ENCODE measurements at places on chromosomes 1 and 21.

GRCh38 chr21:39954570-39954969 lies 87.3 kb downstream of the PCP4 start:
- DNase-seq = no peak

GRCh38 chr1:210001751-210002150 lies 63.7 kb downstream of the SYT14 start:
- no peak for DNase-seq

DNA sequence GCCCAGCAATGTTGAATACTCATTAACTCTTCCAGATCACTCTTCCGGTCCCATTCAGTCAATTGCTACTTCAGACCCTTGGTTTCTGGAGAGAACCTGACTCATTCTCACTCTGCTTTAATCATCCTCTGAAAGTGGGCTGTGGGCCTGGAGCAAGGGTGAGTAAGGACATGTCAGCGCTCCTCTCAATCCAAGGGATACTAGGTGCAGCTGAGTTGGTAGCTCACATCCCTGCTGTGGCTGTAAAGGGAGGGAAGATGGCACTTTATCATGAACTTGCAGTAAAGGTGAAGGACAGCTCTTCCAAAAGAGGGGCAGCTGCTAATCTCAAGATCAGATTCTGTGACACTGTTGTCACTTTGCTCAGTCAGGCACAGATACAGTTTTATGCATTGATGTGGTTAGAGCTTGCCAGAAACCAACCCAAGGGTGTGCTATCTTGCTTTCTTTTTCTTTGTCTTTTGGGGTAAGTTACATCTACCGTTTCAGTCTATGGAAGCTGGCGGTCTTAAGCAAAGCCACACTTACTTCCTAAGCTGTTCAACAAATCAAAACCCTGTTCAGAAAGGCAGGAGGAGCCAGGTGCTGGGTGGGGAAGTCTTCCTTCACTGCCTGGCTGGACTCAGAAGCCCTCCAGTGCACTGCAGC lies 26.5 kb upstream of the NTPCR start:
- DNase-seq = peak; percentile 53

- no peak for DNase-seq
Observed at GRCh38 chr1:158691907-158692306, 5.4 kb upstream of the SPTA1 start.

DNA sequence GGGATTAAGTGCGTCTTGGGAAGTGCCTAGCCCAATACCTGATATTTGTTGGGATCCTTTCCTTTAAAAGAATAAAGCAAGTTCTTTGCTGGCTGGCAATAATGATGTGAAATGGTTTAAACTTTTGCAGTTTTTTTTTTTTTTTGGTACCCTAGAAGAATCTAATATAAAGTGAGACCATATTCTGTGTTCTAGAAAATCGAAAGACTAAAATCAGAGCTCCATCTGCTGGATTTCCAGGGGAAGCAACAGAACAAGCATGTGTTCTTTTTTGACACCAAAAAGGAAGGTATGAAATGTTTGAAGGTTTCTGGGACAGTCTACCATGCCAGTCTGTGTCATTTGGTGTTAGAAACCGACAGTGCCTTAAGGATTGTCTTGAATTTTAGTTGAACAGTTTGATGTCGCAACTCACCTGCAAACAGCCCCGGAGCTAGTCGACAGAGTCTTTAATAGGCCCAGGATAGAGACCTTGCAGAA lies 6.4 kb downstream of the UTP11 start:
- no peak for DNase-seq

DNA sequence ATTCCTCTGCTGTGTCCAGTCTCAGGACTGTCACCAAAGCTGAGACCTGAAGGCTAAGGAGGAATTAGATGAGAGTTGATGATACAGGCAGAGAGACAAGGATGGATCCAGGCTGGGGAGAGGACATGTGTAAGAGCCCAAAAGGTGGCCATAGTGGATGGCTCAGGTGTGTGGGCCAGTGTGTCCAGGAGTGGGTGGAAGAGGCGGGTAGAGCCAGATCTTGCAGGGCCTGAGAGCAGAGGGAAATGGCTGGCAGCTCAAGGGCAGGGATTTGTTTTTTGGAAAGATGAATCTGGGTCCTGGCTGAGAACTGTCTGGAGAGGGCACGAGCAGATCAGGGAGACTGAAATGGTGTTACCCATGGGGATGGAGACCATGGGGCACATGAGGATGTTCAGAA lies 38.1 kb downstream of the AZIN2 start:
- peak; percentile 15 for DNase-seq

DNA sequence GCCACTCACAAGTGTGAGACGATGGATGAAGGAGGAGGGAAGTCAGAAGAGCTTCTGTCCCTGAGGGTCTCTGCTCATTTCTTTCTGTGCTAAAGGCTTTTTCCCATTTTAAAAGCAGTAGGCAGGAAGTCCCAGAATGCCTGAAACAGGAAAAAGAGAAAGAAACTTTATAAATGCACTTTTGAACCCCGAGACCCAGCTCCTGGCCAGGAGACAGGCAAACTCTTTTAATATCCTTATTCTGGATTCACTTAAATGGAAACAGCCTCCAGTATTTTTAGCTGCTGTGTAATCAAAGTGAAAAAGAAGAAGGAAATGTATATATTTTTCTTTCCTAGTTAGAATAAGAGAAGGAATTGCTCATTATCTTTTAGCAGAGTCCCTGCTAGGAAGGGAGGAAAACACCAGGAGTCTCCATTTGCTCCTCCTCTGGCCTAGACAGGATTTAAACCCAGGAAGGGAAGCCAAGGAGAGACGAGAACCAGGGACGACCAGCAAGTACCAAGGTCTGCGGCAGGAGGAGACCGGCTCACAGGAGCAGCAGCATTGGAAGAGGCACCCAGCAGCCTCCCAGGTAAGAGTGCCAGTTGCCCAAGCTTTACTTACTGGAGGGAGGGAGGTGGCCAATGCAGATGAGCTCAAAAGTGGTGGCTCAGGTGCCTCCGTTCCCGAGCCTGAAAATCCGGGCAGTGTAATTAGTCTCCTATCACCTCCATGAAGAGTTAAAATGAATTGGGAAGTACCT lies at the start of gene TNN:
TSS of gene TNN (plus strand) at position 472 of the 745 bp plus-strand sequence. CDS start 9,586 bp downstream, outside the sequence.
- DNase-seq = no peak

DNA sequence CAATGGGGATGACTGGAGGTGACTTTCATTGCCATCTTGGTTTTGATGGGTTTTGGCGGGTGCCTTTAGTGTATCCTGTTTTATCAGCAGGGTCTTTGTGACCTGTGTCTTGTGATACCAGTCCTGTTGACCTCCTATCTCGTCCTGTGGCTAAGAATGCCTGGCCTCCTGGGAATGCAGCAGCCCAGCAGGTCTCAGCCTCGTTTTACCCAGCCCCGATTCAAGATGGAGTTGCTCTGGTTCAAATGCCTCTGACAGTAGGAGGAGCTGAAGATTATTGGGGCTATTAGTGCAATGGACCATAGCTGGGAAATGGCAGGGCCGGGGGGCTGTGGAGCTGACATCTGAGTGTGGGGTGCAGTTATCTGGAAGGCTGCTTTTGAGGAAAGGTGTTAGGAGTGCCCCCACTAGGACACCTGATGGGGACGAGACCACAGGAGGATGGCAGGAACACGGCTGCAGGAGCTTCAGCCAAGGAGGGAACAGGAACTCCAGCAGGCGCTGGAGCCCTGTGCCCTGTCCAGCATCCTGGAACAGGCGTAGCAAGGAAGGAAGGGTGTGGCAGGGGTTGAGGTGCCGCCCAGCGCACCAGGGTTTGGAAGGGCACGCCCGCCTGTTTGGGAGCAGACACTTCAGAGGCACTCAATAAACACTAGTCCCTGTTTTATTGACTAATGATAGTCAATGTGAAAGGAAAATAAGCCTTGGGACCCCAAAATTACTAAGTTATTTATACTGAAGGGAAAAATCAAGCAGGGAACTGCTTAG lies 15.3 kb upstream of the AGPAT3 start:
- DNase-seq = no peak

DNA sequence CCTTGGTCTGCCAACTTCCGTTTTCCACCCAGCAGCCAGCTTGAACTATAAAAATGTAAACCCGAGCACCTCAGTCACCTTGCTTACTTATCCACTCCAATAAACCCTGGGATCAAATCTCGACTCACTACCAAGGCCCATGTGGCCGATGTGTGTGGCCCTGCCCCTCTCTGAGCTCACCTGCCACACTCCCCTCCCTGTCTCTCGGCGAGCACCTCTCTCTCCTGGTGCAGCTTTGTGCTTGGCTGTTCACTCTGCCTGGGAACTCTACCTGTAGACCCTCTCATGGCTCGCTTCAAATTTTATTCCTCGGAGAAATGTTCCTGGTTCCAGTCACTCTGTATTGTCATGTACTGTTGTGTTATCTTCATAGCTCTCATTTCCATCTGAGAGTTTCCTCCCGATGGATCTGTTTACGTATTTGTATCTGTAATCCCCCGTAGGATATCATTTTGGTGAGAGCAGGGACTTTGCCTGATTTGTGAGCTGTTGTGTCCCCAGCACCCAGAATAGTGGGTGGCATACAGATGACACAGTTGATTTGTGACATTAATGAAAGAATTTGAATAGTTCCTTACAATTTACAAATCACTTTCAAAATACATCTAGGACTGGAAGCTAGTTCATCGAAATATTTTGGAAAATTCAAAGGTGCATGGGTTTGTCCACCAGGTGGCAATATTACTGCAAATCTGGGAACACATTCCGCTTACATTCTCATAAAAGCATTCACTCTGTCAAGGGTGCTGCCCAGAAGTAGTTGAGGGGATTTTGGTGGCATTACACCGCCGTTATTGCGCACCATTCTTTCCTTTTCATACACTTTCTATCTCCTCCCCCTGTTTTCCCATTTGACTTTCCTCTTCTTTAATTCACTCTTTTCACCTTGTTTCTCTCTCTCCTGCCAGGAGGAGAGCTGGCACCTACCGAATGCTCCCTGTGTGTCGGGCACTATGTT lies 95.3 kb downstream of the ABCA4 start:
- DNase-seq = no peak

DNA sequence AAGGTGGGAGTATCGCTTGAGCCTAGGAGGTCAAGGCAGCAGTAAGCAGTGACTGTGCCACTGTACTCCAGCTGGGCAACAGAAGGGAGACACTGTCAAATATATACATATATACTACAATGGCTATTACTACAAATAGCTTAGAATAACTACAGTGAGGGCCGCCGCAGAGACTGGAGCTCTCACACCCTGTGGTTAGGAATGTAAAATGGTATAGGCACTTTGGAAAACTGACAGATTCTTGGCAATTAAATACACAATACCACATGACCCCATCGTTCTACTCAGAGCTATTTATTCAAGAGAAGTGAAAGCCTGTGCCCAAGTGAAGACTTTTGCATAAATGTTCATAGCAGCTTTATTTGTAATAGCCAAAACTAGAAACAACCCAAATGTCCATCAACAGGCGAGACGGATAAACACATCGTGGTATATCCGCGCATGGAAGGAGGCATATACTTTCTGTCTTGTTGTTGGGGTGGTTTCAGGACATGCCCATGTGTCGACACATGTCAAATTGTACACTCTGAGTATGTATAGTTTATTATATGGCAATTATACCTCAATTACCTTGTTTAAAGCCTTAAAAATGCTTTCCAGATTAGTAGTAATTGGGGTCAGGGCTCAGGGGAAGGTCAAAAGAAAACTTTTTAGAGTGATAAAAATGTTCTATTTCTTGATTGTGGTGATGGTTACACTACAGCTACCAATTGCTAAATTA lies 123.4 kb downstream of the RIPK4 start:
- DNase-seq = no peak

GRCh38 chr1:209628618-209629299 lies 23.5 kb downstream of the LAMB3 start:
- DNase-seq = no peak

GRCh38 chr1:77489910-77490309 lies 192.5 kb downstream of the ZZZ3 start:
- no peak for DNase-seq

GRCh38 chr21:46471514-46471913 lies 12.8 kb downstream of the DIP2A start:
- DNase-seq = no peak

- no peak for DNase-seq
Observed at GRCh38 chr21:45930792-45931191, 50.8 kb upstream of the COL6A1 start.

GRCh38 chr21:26933448-26933847 lies 33.4 kb downstream of the ADAMTS5 start:
- DNase-seq = no peak

DNA sequence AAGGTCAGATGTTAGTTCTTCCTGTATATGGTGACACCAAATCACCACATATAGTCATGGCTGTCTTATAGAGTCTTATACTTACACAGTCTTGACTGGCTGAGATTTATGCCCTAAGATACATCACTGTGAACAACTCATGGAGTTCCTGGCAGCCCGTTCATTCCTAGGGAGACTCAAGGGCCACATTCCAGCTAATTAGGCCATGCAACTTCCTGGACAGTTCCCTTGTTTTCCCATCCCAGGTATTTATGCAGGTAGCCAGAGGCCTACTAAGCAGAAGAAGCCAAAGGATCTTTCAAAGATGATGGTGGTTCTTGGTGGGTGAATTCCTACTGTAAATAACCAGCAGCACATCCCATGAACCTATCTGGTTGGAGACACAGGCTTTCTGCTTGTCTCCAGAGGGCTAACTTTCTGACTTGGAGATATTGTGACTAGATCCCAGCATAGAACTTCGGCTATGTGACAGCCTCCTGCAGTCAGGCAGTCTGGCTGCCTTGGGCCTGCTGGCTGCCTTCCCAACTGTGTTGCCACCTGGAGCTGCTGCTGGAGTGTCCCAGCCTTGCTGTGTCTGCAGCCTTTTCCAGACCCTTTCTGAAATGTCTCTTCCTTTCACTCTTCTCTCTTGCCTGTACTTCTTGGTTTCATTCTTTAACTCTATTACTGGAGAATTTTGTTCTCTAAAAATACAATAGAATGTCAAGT lies 283.8 kb downstream of the CACNA1E start:
- DNase-seq = no peak

GRCh38 chr1:168085401-168085872 lies 51.3 kb downstream of the GPR161 start:
- DNase-seq = no peak

- DNase-seq = no peak
Observed at GRCh38 chr1:147919896-147920295, 8.3 kb upstream of the GPR89B start.

DNA sequence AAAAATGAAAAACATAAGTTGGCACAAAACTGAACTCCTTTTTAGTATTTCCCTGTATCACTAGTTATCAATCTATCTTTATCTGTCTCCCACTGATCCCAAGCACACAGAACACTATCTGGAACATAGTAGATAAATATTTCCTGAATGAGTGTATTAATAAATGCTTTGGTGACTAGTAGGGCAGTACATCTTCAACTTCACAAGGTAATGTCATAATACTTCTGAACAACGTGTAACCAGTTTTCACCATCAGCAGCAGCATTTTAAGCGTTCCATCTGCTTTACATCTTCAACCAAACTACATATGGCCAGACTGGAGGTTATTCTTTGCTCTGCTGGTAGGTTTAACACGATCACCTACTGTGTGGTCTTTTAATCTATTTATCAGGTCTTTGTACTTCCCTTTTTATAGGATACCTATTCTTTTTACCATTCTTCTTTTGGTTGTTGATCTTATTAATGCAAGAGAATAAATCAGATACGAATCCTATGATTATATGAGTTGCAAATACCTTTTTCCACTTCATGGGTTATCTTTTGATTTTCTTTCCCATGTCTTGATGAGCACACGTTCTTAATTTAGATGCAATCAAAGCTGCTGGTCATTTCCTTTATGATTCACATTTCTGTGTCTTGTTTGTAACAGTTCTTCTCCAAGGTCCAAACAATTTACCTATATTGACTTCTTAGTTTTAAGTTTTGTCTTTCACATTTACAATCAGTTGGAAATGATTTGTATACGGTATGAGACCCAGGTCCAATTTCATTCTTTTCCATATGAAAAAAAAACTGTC lies 16.3 kb downstream of the GPBP1L1 start:
- no peak for DNase-seq

- DNase-seq = no peak
Observed at GRCh38 chr1:34292472-34292871, 115.8 kb downstream of the C1orf94 start.

- DNase-seq = no peak
Observed at GRCh38 chr21:15947677-15948076, 217.9 kb downstream of the USP25 start.

Measured in stimulated activated CD8-positive, alpha-beta memory T cell treated with anti-CD3 and anti-CD28 coated beads, Interleukin-4, amount 100 ng/mL, for 48 hours (primary cell).